IMR-90 (cell line): ENCODE measurements at places on chromosomes 1 and 21. TPM values are rescaled to one million over a fixed set of nuclear protein-coding genes. Genes with fewer than 3 reads are reported as not detected.

GRCh38 chr1:212945056-212945455, 5.3 kb upstream of the VASH2 start:
- no peak for DNase-seq

MAP3K21 gene
- polyA plus RNA-seq, result 0.15 and 0.20 TPM in 2 replicates

GRCh38 chr1:57411262-57411661, 12.6 kb downstream of the DAB1 start:
- peak; percentile 31 for DNase-seq

GRCh38 chr1:3468236-3469103, 14.0 kb downstream of the ARHGEF16 start:
- no peak for DNase-seq

- DNase-seq, result no peak
Observed at GRCh38 chr1:55192093-55192492, 23.1 kb downstream of the USP24 start.

- DNase-seq, result no peak
Observed at GRCh38 chr1:82086739-82087138, 286.0 kb downstream of the ADGRL2 start.

- DNase-seq, result no peak
Observed at GRCh38 chr1:62951428-62951827, 167.5 kb downstream of the ATG4C start.

C1orf185 gene
- polyA plus RNA-seq, result not detected in 2 replicates

TXNIP gene
- polyA plus RNA-seq, result 21.8 and 36.4 TPM in 2 replicates

DNA sequence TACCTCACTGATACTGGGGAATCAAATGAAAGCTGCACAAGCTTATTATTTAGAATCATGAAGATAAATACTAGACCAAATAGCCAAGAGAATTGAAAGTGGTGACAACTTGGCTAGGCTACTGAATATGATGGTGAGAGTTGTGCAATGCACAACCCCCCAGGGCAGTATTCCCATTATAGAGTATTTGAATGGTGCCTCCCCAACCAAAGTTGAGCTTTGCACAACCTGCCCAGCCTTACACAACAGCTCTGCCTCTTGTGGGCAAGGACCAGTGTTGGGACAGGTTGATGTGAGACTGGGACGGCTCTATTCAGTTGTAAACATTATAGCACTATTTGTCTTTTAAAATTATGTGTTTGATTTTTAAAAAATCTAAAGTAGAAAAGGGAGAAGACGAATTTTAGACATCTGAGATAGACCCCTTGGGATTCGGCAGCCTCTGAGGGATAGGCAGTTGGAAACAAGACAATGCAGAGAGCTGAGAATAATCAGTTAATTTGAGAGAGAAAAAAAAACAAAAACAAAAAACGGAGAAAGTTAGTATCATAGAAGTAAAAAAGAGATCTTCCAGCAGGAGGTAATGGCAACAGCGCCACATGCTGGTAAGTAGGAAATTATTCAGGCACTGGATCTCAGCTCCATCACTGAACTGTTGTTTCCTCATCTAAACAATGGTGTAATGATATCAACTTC, 91.0 kb upstream of the KCNA3 start:
- DNase-seq, result peak; percentile 62

GRCh38 chr1:205826995-205827394, 14.0 kb upstream of the SLC41A1 start:
- no peak for DNase-seq

A3GALT2 gene
- not detected in 2 replicates for polyA plus RNA-seq
